PC-3 (cell line): ENCODE measurements at places on chromosomes 12 and 14. TPM values are rescaled to one million over a fixed set of nuclear protein-coding genes. Genes with fewer than 3 reads are reported as not detected.

Gene SIX1
- 16.5 and 18.2 TPM in 2 replicates for total RNA-seq

Gene INSM2
- total RNA-seq, result 0.07 TPM in 1 of 2 replicates, not detected in the other

Gene HHIPL1
- total RNA-seq, result 0.84 and 0.92 TPM in 2 replicates

Gene SLC38A4
- total RNA-seq, result not detected in 2 replicates

Gene SLCO1B1
- not detected in 2 replicates for total RNA-seq

Gene ADAM20
- 0.17 and 0.26 TPM in 2 replicates for total RNA-seq

Gene WNK1
- total RNA-seq, result 44.5 and 69.3 TPM in 2 replicates

Gene MGP
- 0.22 and 2.1 TPM in 2 replicates for total RNA-seq

Gene CFAP54
- total RNA-seq, result 0.77 and 1.1 TPM in 2 replicates

Gene ZNF839
- 13.2 and 20.5 TPM in 2 replicates for total RNA-seq

Gene OTOGL
- 0.44 and 3.1 TPM in 2 replicates for total RNA-seq

Gene GRIP1
- total RNA-seq, result 2.0 and 8.4 TPM in 2 replicates

Gene FAM90A1
- not detected in 2 replicates for total RNA-seq

Gene B3GNT4
- total RNA-seq, result 4.0 and 4.8 TPM in 2 replicates

Gene RNFT2
- total RNA-seq, result 12.6 and 15.8 TPM in 2 replicates

Gene OR11H6
- total RNA-seq, result not detected in 2 replicates

Gene NTF3
- total RNA-seq, result not detected in 2 replicates

Gene MIS18BP1
- 39.3 and 42.3 TPM in 2 replicates for total RNA-seq

Gene CPNE6
- not detected in 2 replicates for total RNA-seq

Gene PNN
- total RNA-seq, result 36.7 and 45.6 TPM in 2 replicates

Gene OR10A7
- total RNA-seq, result not detected in 2 replicates

Gene EVL
- total RNA-seq, result 26.5 and 31.7 TPM in 2 replicates

Gene FGF6
- not detected in 2 replicates for total RNA-seq

Gene DCTN2
- total RNA-seq, result 88.5 and 96.4 TPM in 2 replicates

Gene AKAP5
- 0.58 and 0.86 TPM in 2 replicates for total RNA-seq

Gene ETNK1
- total RNA-seq, result 17.8 and 22.2 TPM in 2 replicates

Gene TSPAN19
- total RNA-seq, result not detected in 2 replicates

Gene ERBB3
- total RNA-seq, result 28.0 and 40.6 TPM in 2 replicates

Gene MUCL1
- not detected in 2 replicates for total RNA-seq

Gene RBP5
- total RNA-seq, result not detected in 2 replicates

Gene MYRFL
- not detected in 2 replicates for total RNA-seq

Gene CHGA
- not detected in 2 replicates for total RNA-seq

Gene GLIPR1
- total RNA-seq, result 21.3 and 22.2 TPM in 2 replicates

Gene ADCY4
- total RNA-seq, result 0.04 TPM in 1 of 2 replicates, not detected in the other

Gene LBHD2
- not detected in 2 replicates for total RNA-seq

Gene TOMM20L
- not detected in 2 replicates for total RNA-seq
